ENCODE measurements at places on chromosomes 1 and 21. TPM values are rescaled to one million over a fixed set of nuclear protein-coding genes. Genes with fewer than 3 reads are reported as not detected.

Gene S100A8
- total RNA-seq, result not detected

Gene C1QC
- not detected for total RNA-seq

Gene KRTAP11-1
- total RNA-seq, result not detected

Gene SEMA4A
- total RNA-seq, result 0.67 TPM

Gene DMRTA2
- total RNA-seq, result not detected

Gene NOTCH2
- 53.1 TPM for total RNA-seq

Gene PTP4A2
- 212 TPM for total RNA-seq

Gene IRF6
- total RNA-seq, result 0.59 TPM

Gene ADGRL2
- 18.9 TPM for total RNA-seq

Gene DLGAP3
- total RNA-seq, result 0.45 TPM
